Fibroblast of gingiva (primary cell): ENCODE measurements at places on chromosomes 3 and 15.

GRCh38 chr15:46322753-46323152 lies 687.9 kb downstream of the SQOR start:
- DNase-seq: no peak

- no peak for DNase-seq
These were observed 406.5 kb upstream of the CDIN1 start for GRCh38 chr15:36172955-36173354.

- no peak for DNase-seq
These were observed 5.7 kb upstream of the FILIP1L start for GRCh38 chr3:100120012-100120411.

- DNase-seq: no peak
These were observed 60.7 kb downstream of the ABI3BP start for GRCh38 chr3:100932491-100932890.

DNA sequence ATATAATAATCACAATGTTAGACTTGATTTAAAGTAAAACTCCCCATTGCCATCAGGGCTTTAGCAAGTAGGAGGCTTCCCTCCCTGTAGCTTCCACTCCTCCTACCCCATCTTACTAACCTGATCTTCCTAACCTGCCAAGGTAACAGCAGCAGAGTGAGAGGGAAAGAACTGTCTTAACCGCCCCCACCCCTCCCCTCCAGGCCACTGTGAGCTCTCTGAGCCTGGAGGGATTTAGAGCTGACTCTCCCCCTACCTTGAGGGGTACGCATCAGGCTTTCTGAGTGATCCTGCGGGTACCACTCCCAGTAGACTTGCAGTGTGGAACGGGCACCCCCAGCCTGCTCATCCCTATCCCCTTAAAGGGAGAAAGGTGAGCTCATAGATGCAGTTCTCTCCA lies 11.4 kb upstream of the PRSS50 start:
- no peak for DNase-seq

- no peak for DNase-seq
These were observed 388.6 kb downstream of the GABRG3 start for GRCh38 chr15:27359586-27359985.

DNA sequence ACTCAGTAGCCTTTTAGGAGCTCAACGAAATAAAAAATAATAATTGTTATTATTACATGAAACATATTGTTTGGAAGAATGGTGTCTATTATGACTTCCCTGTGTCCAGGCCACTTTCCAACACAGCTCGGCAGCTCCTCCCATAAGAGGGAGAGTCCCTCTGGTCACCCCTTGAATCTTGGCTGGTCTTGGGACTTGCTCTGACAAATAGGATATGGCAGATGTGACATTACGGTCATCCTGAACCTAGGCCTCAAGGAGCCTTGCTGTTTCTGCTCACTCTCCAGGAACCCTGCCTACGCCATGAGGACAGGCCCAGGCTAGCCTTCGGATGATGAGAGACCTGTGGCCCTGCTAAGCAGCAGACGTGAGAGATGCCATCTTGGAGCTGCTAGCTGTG lies 71.8 kb downstream of the OXNAD1 start:
- no peak for DNase-seq

GRCh38 chr3:114481113-114481512 lies 187.3 kb downstream of the TIGIT start:
- DNase-seq: no peak

DNA sequence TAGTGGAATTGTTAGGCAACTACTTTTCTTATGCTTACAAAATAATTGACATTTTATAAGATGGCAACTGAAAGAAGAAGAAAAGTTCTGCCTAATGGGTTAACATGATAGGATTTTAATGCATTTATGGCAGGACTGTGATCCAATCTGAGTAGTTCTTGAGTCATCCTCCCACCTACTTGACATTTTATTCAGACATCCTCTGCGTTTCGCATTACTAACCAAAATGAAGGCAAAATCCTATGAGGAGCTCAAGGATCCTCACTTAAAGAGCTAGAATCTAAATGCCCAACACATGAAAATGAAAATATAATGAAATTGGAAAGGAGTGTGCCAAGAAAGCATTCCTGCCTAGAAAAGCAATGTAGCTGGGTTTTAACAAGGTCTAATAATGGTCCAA lies 581.1 kb upstream of the SEMA6D start:
- no peak for DNase-seq

GRCh38 chr15:77838595-77838994 lies 205.9 kb upstream of the LINGO1 start:
- no peak for DNase-seq

DNA sequence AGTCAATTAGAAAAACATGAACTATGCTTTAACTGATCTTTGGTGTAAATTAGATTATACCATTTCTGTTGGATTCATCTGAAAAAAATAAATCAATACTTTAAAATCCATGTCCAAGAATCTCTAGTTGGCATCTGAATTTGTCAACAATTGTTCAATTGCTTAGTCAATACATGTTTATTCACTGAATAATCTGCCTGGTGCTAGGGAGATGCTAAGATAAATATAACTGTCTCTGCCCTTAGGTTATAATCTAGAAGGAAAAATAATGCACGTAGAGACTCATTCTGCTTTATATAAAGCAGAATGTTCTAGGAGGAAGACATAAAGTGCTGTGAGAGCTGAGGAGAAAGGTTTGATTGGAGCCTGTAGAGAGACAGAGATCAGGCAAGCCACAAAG lies 537.2 kb upstream of the IL12A start:
- no peak for DNase-seq

DNA sequence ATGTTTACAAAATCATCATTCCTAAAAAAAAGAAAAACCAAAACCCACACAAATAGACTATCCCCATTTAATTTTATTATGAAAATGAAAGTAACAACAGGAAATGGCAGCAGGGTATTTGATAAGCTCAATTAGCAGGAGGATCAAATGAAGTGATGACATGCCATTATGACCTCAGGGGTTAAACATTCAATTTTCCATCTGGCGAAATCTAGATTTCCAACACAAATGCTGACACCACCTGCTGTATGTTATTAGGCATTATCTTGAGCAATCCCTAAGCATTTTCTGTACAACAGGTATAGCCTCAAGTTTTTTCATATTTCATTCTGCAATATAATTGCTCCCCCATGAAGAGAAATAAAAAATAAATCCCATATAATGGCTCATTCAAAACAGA lies 57.1 kb downstream of the SHQ1 start:
- DNase-seq: no peak
